ENCODE measurements at places on chromosomes 3 and 15.

DNA sequence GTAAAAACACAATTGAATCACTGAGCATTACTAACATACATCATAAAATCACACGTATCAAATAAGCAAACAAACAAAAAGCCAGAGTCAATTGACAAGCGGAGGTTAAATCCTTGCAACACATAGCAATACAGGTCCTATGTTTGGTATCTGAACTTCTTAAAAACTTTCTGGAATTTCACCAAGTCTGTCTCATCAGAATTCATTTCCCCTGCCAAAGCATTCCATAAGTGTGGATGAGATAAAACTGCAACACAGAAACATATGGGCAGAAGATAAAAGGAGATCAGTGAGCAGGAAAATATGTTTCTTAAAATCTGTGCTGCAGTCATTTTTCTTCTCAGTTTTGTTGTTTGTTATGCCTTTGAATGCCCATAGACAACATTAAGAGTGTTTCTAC, 1155.5 kb downstream of the TBL1XR1 start:
- DNase-seq, result no peak

DNA sequence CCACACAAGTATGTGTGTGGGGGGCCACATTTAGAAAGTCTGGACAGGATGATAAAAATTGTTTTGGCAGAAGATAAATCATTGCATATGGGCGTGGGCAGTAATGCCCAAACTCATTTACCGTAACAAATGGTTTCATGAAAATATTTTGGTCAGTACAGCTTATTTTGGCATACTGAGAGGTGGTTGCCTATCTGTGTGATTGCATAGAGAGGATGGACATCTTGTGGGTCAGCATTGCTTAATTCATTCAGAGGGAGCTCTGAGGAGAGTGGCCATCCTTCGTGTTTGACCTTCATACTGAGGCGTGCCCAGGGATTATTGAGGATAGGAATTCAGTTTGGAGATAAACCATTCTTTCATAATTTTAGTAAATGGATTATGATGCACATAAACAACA, 162.5 kb downstream of the GAP43 start:
- DNase-seq, result no peak

- no peak for DNase-seq
Observed at GRCh38 chr3:188431553-188431952, 277.6 kb downstream of the LPP start.

DNA sequence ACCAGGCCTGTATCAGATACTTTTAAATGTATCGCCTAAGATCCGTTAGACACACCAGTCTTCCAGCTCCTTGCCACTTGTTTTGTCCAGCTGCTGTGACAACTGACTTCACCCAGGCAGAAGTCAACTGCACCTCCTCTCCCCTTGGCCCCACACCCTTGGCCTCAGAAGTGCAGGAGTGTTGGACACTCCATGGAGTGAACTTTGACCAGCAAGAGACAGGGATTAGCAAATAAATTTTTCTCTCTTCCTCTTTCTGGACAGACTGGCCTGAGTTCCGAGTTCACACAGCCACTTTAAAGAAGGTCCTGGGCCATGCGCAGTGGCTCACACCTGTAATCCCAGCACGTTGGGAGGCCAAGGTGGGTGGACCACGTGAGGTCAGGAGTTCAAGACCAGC, 2.9 kb upstream of the CLN6 start:
- no peak for DNase-seq

- DNase-seq, result no peak
Observed at GRCh38 chr3:52313188-52313773, 2.8 kb upstream of the DNAH1 start.

DNA sequence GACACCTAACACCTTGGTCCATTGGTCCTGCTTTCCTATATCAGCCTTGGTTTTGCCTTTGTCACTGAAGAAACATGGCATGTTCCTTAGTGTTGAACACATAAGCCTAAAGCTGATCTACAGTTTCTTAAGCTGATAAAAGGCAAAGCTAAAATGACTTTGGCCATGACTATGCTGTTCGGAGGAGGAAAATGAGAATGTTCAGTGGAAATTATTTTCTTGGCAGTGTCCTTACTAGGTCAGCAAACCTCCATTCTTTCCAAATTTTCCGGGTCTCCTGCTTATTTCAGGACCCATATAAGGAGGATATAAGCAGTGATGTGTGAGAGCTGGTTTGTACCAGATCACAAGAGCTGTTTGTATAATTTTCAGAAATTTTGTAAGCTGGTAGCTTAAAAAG, 832.9 kb upstream of the CFAP20DC start:
- DNase-seq, result no peak

DNA sequence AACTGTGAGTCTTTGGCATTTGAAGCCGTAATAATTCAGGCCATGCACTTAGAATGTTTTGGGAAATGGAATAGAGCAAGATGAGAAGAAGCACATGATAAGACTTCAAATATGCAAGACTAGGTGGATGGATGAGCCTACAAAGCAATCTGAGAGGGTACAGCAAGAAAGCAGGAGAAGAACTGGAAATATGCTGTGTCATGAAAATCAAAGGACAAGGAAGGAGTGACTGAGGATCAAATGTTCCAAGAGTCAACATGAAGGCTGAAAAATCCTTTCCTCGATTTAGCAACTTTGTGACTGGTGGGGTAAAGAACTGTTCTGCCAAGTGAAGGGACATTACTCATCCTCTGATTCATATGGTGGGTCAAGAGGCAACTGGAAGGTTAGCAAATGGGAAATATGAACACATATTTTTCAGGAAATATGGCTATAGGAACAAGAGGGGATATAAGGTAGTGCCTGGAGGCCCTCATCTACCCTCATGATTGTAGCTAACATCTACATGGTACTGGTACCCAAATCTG, 803.7 kb upstream of the ARRDC4 start:
- DNase-seq, result no peak

GRCh38 chr3:154121701-154122551, 736 bp downstream of the ARHGEF26 start:
- DNase-seq, result no peak

GRCh38 chr3:49386056-49386756, 25.6 kb downstream of the RHOA start:
- no peak for DNase-seq

DNA sequence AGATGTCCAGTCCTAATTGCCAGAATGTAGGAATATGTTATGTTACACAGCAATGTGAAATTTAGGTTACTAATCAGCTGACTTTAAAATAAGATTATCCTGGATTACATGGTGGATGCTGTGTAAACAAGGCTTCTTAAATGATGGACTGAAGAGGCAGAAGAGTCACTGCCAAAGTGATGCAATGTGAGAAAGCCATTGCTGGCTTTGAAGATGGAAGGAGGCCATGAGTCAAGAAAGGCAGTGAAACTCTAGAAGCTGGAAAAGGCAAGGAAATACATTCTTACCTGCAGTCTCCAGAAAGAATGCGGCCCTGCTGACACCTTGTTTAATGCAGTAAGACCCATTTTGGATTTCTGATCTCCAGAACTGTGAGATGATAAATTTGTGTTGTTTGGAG, 179.1 kb upstream of the ZPLD1 start:
- no peak for DNase-seq

DNA sequence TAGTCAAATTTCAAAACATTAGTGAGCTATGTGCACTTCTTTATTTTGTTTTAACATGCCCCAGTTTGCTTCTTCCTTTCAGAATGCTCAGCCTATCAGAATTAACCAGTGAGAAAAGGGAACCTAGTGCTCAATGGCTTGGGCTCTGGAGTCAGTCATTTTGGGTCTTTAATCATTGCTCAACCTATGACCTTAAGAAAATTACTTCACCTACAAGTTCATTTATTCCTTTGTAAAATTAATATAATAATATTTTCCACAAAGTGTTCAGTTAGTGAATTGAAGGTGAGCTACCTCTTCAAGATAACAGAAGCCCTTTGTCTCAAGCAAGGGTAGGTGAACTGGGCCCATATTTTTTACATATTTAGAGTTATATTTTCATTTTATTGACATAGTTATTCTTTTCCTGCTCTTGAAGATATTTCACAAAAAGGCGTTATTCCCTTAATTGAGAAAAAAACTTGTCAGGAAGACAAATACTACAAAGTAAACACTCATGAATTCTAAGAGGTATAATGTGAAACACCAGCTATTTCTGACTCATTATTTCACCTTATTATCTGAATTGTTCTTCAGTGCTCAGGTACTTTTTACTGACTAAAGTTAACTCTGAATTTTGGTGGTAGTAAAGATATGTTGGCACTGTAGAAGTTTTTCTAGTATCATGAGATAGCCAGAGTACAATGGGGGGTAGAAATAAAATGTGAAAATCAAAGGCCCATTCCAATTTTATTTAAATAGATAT, 415.5 kb downstream of the NAALADL2 start:
- DNase-seq, result no peak

- DNase-seq, result peak; percentile 86
Observed at GRCh38 chr15:60635507-60636352, 156.8 kb upstream of the ICE2 start.

GRCh38 chr15:32766101-32766500, 48.3 kb downstream of the GREM1 start:
- DNase-seq, result no peak

- no peak for DNase-seq
Observed at GRCh38 chr3:149553781-149554451, 79.4 kb downstream of the TM4SF4 start.

GRCh38 chr3:138348754-138349739, 668 bp downstream of the MRAS start:
- no peak for DNase-seq

DNA sequence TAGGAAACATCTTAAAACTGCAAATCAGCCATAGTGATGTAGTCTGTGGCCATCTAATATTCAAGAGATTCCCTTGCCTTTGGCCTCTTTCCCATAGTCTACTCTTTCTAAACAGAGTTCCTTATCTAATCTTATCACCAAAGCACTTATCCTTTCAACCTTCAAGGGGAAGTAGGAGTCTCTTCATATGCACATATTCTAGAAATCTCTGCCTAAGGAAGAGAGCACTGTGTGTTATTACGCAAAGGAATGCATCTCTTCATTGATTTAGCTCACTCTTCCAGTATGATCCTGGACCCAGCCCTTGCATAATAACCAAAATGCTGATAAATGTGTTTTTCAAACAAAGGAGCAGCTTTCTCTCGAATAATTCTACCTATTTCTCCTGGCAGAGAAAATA, 253.7 kb upstream of the TPRG1 start:
- DNase-seq, result no peak

GRCh38 chr3:46417841-46418611, 11.0 kb downstream of the CCRL2 start:
- DNase-seq, result no peak

DNA sequence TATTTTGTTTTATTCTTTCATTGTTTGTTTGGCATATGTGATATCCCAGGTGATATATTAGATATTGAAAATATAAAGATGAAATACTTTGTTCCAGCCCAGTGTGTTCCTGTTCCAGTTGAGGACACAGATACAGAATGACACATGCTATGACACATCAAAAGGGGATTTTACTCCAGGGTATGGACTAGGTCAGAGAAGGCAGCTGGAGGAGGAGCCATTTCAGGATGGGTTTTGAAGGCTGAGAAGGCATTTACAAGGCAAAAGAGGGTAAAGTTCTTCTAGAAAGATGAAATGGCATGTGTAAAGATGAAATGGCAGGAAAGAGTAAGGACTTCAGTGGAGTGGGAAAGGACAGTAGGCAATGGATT, 163.8 kb downstream of the ZIC1 start:
- no peak for DNase-seq

DNA sequence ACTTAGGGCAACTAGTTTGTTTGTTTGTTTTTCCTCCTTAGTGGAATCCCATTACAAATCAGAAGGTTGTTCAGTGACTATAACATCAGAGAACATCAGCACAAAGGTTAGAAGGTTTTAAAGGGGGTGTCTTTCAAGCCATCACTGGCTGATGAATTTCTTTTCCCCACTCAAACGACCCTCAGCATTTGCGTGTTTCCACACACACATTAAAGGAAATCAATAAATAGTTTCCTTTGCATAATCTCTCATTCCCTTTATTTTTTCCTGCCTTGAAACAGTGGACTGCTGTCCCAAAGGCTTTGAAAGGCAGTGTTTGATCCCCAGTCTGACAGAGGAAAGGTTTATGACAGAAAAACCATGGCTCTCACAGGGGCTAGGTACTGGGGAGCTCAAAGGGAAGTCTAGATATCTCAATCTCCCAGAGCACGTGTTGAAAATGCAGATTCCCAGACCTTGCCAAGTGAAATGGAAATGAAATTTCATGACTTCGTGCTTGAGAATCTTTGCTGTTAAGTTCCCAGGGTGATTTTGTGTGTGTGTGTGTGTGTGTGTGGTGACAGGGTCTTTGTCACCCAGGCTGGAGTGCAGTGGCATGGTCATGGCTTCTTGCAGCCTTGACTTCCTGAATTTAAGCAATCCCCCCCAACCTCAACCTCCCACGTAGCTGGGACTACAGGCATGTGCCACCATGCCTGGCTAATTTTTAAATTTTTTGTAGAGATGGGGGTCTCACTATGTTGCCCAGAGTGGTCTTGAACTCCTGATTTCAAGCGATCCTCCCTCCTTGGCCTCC, 2.2 kb upstream of the INTS14 start:
- no peak for DNase-seq

- DNase-seq, result no peak
Observed at GRCh38 chr3:57003676-57004075, 56.8 kb upstream of the SPATA12 start.

GRCh38 chr3:185831195-185831594, 6.4 kb upstream of the IGF2BP2 start:
- no peak for DNase-seq

- DNase-seq, result no peak
Observed at GRCh38 chr3:157119369-157119951, 40.5 kb downstream of the CCNL1 start.

DNA sequence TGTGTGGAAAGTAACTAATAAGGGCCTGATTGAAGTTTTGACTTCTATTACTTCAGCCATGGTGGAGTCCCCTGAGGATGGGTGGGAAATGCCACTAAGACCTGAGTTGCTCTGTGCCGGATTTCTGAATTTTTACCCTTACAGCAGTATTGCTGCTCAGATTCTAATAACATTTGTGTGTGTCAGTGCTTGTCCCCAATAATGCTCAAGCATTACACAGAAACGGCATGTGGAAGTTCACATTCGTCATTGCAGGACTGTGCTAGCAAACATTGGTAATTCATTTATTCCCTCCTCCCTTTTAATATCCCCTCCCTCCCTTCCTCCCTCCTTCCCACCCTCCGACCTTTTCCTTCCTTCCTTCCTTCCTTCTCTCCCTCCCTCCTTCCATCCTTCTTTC, 484.5 kb upstream of the ONECUT1 start:
- DNase-seq, result no peak

DNA sequence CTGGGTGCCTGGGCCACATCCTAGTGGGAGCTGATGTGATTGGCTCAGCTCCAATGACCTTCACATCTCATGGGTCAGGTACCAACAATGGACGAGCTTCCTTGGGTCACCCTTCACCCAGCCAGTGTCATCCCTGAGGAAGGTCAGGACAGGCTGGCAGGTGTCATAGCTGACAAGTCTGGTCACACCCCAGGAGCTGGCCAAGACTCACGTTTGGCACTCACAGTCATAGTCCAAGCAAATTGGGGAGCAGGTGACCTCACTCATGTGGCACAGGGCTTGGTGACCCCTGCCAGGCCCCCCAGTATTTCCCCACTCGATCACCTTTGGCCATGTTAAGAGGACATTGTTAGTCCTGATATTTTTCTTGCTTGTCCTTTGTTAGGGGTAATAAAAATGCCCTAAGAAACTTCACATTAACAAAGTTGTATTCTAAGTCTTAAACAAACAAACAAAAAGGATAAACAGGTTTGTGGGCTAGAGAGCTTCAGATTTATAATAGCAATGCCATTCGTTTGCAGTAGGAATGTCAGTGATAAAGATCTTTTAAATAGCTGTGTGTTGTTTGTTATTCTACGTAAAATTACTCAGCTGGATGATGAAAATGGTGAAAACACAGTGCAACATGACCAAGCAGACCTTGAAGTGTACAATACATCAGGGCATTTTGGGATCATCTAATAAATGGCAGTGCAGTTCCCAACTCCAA, 79.5 kb upstream of the POMGNT2 start:
- DNase-seq, result no peak

Data from glomerular endothelial cell (primary cell).